Heart right ventricle (tissue), 16 donors: ENCODE measurements at places on chromosomes 3 and 15.
A peak's percentile ranks its signal among the peaks of the same experiment; 100 is the strongest.

DNA sequence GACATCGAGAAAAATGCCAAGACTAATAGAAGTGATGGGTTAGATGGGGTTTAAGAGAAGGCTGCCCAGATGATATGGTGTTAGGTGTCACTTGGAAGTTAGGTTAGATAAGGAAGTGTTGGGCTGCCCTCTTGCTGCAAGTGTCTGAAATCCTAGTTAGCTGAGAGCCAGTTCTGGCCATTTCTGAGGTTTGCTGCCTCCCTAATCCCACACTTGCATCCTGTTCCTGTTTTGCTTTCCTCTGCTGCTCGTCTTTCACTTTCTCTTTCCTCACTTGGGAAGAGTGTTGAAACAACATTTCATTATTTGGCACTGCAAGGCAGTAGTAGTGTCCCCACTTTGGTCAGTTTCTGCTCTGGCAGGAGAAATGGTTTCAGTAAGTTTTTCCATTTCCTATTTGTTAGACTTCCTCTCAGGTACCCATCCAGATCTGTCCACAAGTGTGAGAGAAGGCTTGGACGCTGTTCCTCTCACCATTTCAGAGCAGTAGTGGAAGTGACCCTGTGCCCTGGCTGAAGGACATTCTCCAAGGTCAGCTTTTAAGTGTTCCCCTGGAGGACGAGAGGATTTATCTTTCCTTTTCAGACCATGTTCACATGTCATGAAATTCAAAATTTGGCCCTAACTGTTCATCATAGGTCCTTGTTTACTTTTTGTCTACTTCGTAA is 93.3 kb downstream of the ADAMTSL3 start:
- no peak for DNase-seq

DNA sequence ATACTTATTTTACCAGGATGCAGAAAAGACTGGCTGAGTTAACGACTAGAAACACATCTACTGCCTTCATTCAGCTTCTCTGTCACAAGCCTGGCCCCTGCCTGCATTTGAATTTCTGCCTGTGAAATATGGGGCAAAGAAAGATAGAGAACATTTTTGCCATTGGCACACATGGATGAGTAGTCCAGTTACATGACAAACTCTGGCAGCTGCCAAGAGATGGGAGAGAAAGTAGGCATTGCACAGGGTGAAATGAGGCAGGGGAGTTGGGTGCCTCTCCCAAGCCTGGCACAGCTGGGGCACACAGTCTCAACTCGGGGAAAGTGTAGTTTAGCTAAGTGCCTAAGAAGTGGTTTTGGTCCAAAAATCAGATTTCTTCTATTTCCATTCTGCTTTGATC is 24.0 kb downstream of the ANXA2 start:
- DNase-seq: no peak

DNA sequence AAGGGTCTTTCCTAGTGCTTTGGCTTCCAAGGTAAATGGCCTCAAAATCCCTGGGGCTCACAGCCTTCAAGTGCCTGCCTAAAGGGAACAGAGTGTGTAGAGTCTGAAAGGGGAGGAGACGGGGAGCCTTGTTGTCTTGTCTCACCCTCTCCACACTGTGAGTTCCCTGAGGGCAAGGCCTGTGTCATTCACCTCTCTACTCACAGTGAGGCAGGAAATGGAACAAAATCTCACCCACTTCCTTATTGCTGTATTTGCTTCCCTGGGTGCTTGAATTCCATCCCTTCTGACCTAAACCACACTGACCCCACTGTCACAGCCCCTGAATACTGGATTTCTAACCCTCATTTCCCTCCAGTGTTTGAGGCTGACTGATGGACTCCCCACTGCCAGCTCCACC is 197.5 kb downstream of the EPHB1 start:
- DNase-seq: no peak

GRCh38 chr3:183148056-183148455 is 14.5 kb downstream of the LAMP3 start:
- DNase-seq: no peak

GRCh38 chr3:6125520-6125919 is 735.4 kb upstream of the GRM7 start:
- DNase-seq: no peak

- no peak for DNase-seq
Observed at GRCh38 chr15:51924156-51925068, 47.2 kb downstream of the LEO1 start.

DNA sequence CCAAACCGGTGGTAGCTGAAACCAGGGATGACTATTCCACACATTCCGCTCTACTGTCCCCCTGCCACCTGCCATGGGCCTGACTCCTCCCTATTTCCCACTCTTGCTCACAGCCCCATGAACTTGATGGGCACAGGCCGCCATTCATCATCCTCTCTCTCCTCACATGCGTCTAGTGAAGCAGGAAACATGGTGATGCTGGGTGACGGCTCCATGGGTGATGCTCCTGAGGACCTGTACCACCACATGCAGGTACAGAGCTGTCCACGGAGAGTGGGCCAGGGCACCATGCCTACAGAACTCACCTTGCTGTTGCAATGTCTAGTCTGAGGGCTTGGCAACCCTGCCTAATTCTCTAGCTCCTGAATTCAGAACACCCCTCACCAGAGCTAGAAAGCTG is 23.3 kb upstream of the MANF start:
- no peak for DNase-seq

- DNase-seq: peak; percentile 29
Observed at GRCh38 chr3:194485881-194486539, 792 bp downstream of the ATP13A3 start.

GRCh38 chr3:66426135-66426534 is 74.7 kb downstream of the LRIG1 start:
- no peak for DNase-seq

DNA sequence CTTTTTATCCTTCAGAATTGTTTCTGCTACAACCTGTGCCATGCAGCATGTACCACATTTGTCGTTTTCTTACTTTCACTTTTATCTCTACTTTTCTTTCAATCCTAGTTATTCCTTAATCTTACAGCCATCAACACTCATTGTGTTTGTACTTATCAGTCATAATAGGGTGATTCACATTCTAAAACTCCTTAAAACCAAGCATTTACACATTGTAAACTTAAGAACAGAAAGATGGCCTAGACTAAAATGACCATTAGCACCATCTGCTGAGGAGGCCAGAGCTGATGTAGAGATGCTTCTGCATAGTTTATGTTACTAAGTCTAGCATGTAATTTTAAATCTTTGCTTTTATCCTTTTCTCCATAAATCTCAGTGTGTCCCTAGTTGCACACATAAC is 25.5 kb downstream of the EIF2AK4 start:
- no peak for DNase-seq

- DNase-seq: no peak
Observed at GRCh38 chr3:11726146-11726545, 82.4 kb upstream of the VGLL4 start.

GRCh38 chr3:131082871-131083863 is 56.5 kb downstream of the NEK11 start:
- peak; percentile 29 for DNase-seq

- DNase-seq: no peak
Observed at GRCh38 chr3:138908846-138909245, 38.1 kb downstream of the FOXL2 start.

DNA sequence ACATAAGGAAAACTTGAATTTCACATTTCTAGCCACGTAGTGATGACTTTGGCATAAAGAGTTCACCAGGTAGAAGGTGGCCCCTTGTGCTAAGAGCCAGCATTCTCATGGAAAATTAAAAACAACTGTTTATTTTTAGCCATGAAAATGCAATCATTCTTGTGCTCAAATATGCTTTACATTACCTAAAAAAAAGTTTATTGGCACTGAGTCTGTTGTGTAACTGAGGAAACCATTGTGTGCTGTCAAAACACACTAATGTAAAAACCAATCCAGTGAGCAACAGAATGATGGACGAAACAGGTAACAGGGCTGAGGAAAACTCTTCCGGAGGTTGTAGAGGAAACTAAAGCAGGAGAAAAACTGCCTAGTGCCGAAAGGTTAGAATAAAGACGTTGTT is 287.0 kb upstream of the TMC3 start:
- DNase-seq: no peak

DNA sequence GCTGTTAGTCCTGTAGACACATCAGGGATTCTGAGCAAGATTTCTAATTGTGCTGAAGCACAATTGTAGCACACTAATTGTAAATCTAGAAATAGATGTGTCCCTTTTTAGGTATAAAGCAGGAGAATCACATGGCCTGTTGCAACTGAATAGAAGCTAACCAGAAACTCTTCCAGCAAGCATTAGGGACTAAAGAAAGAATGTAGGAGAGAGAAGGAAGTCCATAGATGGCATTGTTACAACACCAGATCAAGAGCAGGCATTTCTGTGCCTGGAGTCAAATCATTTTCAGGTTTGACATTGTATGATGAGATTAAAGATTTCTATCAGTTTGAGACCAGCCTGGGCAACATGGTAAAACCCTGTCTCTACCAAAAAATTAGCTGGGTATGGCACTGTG is 27.4 kb downstream of the CALML4 start:
- no peak for DNase-seq

- DNase-seq: no peak
Observed at GRCh38 chr15:73608941-73609340, 24.2 kb downstream of the NPTN start.

DNA sequence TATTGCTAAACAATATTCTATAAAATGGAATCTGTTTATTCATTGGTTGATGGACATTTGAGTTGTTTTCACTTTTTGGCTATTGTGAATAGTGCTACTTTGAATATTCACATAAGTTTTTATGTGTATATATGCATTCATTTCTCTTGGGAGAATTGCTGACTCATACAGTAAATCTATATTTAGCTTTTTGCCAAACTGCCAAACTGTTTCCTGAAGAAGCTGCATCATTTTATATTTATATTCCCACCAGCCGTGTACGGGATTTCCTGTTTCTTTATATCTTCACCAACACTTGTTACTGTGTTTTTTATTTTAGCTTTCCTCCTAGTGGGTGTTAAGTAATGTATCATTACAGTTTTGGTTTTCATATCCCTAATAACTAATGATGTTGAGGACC is 12.5 kb upstream of the TCAIM start:
- no peak for DNase-seq

- DNase-seq: no peak
Observed at GRCh38 chr3:28746990-28747389, 398.4 kb upstream of the AZI2 start.

GRCh38 chr3:132342183-132342582 is 25.0 kb downstream of the ACP3 start:
- DNase-seq: no peak

DNA sequence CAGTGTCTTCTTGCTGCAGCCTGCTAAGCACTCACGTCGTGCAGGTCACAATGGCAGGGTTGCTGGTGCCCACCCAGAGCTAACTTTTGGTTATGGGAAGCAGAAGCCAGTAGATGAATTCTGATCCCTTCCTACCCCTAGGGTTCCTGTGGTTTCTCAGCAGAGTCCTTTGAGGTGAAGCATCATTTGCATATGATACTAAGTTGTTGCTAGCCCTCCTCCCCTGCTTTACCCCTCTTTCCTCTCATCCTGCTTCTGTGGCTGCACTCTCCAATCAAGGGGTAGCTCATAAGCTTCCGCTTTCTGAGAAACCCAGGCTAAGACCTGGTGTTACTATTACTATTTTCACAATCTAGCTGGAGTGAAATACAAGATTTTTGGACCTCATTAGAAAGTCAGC is 22.1 kb upstream of the HEG1 start:
- no peak for DNase-seq

DNA sequence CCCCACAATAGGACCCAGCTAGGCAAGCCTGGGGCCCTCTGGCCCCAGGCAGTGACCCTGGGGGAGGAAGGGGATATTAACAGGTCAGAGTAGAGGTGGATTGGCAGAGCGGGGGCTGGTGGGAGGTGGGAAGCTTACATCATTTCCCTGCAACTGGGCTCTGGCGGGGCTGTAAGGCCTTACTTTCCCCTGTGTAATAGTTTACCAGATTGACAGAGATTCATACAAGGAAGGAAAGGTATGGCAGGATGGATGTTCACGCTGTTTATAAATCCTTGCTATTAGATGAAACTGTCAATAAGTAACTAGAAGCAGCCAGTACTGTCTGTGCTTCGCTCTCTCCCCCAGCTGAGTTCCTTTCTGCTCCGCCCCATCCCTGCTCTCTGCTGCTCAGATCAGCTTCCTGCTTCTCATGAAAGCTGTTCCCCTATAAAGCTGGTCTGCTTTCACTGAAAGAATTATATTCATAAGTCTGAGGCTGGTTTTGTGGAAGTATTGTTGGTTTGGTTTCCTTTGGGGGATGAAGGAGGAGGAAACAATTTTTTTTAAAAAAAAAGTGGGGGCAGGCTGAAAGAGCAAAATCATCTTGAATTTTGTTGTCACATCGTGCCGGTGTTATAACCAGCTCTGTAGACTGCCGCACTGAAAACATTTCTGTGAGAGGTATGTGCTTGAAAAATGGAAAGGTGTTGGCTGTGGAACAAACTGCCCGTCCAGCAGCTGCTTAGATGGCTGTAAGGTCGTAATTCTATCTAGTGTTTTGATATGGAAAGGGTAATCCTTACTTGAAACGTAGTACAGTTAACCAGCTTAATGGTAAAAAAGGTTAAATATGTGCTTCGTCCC is 76.4 kb downstream of the BBX start:
- peak; percentile 23 for DNase-seq

GRCh38 chr15:29670998-29671981 is 151.0 kb downstream of the TJP1 start:
- DNase-seq: no peak

DNA sequence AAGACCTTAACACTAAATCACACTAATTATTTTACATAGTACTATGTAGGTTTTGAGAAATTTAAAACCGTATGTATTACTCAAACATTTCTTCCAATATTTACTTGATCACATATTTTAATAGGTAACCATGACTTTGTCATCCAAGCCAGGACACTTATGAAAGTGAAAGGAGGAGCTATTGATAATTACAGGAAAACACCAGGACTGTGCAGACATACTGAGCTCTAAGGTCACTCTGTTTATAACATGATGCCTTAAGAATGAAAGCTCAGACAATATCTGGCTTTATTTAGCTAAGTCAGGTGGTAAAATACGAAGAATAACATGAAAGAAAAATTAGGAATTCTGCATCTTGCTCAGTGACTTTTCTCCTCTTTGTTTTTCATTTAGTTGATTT is 216.0 kb upstream of the NANOGP8 start:
- no peak for DNase-seq

GRCh38 chr3:126030455-126030854 is 53.5 kb downstream of the SLC41A3 start:
- DNase-seq: no peak

- DNase-seq: no peak
Observed at GRCh38 chr3:18758047-18758704, 333.0 kb upstream of the SATB1 start.

GRCh38 chr3:25894101-25894500 is 104.2 kb downstream of the OXSM start:
- no peak for DNase-seq

- DNase-seq: no peak
Observed at GRCh38 chr3:54222316-54222715, 100.0 kb downstream of the CACNA2D3 start.

- DNase-seq: no peak
Observed at GRCh38 chr3:126435456-126436315, 40.0 kb downstream of the ZXDC start.

GRCh38 chr15:25863111-25863967 is at the start of gene ATP10A:
TSS of gene ATP10A (minus strand) at chr15:25863327. CDS start at chr15:25863096, 231 bp downstream.
- peak; percentile 45 for DNase-seq

GRCh38 chr15:64029633-64030032 is 16.7 kb downstream of the DAPK2 start:
- DNase-seq: no peak

GRCh38 chr3:80157546-80157945 is 389.7 kb upstream of the ROBO1 start:
- no peak for DNase-seq
